ENCODE measurements at places on chromosomes 16 and 17.
A peak's percentile ranks its signal among the peaks of the same experiment; 100 is the strongest.

- DNase-seq = no peak
Observed at GRCh38 chr16:79124016-79124756, 476.4 kb downstream of the MAF start.

DNA sequence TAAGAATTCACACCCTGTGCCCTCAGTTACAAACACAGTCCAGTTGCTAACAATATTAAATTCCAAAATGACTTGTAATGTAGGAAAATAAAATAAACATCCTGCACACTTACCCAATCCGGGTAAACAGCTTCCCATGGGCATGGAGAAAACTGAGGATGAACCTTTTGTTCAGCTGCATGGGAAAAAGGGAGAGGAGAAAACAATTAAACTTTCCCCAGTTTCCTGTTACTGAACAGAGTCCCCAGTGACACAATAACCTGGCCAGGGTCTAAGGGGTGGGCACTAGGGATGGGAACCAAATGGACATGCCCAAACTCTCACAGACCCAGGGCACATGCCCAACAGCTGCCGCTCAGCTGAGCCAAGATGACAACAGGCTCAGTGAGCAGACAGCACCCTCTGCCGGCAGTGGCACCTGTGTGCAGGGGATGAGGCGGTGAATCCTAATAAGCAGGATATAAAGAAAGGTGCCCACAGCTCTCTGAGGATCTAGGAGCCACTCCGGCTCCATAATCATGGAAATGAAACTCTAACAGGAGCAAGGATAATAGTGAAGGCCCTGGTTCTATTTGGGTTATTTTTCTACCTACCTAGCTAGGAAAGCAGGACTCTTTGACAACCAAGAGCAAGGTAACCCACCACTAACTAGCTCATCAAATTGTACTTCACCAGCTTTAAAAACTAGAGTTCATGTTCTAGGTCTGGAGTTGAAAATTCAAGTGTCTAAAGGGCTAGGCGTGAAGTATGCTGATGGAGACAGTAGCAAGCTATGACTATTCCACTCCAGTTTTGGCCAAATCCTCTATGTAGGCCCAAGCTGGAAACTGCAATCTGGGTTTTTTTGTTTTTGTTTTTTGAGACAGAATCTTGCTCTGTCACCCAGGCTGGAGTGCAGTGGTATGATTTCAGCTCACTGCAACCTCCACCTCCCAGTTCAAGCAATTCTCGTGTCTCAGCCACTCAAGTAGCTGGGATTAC lies 58.8 kb downstream of the SMG6 start:
- DNase-seq = peak; percentile 58

DNA sequence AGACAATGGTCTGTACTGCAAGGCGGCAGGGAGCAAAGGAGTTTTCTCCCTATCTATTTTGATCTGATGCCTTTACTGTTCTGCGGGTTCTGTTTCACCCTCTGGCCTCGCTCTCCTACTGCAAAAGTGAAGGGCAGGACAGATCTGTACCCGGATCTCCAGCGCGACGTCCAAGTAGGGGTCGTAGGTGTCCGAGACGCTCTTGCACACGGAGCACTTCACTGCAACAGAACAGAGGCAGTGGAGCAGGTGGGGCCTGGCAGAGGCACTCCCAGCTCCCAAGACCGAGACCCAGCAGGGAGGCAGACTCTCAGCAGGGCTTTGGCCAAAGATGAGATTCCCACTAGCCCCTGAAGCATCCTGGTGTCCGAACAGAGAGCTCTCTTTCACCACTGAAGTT lies 19.8 kb downstream of the USP36 start:
- DNase-seq = no peak

GRCh38 chr17:38466346-38467315 lies 38.4 kb downstream of the ARHGAP23 start:
- DNase-seq = no peak

DNA sequence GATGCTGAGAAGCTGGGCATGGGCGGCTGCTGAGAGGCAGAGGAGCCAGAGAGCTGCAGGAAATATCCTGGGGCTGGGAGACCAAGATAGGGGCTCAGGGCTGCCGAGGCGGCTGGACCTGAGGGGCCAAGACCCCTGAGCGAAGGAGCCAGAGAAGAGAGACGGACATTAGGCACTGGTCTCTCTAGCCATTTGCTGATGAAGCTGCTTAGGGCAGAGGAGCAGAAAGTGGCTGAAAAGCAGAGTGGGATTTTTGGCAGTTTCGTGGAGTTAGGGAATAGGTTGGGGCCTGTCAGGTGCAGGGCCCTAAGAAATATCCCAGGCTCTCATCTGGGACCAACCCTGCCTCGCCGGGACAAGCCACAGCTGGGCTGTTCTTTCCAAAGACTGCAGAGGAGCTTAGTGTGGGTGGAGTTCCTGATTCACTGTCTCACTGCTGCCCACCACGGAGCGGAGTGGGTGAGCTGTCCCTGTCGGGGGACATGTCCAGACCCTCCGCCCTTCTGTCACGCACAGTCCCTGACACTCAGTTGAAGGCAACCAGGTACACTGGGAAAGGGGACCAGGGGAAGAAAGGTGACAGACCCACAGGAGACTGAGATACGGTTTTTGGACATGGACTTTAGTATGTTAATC lies 11.3 kb upstream of the DNASE1 start:
- no peak for DNase-seq

GRCh38 chr16:29820730-29821642 lies 724 bp downstream of the MVP start:
- no peak for DNase-seq

DNA sequence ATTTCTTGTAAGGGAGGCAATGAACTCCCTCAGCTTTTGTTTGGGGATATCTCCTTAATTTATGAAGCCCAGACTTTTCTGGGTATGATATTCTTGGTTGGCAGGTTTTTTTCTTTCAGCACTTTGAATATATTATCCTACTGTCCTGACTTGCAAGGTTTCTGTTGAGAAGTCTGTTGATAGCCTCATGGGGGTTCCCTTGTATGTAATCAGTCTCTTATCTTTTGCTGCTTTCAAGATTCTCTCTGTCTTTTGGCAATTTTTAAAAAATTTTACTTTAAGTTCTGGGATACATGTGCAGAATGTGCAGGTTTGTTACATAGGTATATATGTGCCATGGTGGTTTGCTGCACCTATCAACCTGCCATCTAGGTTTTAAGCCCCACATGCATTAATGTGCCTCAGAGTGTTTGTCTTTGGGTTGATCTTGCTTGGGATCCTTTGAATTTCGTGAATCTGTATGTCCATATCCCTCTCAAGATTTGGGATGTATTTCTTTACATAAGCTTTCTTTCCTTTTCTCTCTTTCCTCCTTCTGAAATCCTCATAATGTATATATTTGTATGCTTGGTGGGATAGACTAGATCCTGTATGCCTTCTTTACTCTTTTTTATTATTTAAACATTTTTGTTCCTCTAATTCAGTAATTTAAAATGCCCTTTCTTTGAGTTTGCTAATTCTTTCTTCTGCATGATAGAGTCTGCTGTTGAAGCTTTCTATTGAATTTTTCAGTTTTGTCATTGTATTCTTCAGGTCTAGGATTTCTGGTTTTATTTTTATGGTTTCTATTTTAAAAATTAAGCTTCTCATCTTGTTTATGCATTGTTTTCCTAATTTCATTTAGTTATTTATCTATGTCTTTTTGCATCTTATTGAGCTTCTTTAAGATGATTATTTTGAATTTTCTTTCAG lies 5.2 kb upstream of the KRT25 start:
- no peak for DNase-seq

- DNase-seq = peak; percentile 45
Observed at GRCh38 chr17:78970834-78971755, 8.6 kb downstream of the LGALS3BP start.

DNA sequence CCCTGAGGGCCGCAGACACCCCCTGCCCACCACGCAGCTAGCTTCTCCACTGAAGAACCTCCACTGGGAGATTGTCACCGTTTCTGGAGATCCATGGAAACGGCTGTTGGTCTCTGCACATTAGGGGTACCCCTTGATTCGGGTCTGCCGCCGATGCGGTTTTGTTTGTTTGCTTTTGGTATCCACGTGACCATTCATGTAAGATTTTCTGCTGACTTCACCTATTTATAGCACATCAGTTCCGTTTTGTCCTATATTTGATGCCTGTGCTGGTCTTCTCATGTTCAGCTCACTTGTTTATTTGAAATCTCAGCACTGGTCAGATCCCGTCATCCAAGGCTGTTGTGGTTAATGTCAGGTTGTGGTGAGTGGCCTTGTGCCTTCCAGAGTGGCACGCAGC lies 21.1 kb downstream of the CRAMP1 start:
- no peak for DNase-seq

DNA sequence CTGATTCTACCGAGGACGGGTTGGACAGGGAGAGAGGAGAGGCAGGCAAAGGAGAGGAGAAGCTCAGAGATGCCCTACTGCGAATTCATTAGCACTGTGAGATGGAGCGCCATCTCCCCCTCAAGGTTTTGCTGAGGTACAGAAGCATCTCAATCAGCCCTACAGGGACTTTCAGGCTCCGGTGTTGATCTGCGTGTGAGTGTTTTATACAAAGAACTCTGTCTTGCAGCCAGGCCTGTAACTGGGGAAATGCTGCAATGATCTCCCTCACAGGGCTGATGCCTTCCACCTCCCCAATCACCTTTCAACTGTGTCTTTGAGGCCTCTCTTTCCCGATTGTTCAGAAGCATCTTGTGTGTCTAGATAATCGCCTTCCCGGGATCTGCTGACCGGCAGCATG lies 74.8 kb downstream of the IRX6 start:
- DNase-seq = no peak

DNA sequence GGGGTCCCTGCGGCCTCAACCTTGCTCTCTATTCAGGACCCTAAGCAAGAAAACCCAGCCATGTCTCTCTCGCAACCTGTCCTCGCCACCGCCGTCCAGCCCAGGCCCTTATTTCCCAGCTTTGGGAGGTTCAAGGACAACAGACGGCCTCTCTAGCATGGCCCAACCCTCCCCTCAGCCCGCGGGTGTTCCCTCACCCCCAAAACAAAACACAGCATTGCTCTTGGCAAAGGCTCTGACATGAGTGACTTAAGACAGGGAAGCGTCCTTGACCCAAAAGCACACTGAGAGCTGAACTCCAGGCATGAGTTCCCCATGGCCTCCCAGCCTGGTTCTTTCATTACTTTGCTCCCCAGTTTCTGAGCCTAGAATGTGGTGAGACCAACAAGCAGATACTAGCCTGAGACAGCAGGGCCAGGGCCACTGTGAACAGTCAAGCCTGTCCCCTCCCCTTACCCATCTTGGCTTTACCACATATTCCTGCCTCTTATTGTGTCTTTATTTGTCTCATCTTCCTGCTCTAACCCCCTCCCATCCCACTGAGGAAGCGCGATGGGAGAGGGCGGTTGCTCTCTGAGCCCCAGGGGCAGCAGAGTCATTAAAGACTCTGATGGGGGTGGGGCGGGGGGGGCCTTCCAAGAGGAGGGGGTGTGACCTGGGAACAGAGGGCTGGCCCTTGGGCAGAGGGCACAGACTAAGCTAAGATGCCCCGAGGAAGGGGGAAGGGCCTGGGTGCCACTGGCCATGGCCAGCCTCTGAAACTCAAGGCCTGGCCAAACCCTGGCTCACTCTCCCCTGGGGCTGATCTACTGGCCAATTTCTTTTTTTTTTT lies 11.8 kb downstream of the SREBF1 start:
- no peak for DNase-seq

- DNase-seq = no peak
Observed at GRCh38 chr17:28747801-28748750, 4.3 kb downstream of the TRAF4 start.

DNA sequence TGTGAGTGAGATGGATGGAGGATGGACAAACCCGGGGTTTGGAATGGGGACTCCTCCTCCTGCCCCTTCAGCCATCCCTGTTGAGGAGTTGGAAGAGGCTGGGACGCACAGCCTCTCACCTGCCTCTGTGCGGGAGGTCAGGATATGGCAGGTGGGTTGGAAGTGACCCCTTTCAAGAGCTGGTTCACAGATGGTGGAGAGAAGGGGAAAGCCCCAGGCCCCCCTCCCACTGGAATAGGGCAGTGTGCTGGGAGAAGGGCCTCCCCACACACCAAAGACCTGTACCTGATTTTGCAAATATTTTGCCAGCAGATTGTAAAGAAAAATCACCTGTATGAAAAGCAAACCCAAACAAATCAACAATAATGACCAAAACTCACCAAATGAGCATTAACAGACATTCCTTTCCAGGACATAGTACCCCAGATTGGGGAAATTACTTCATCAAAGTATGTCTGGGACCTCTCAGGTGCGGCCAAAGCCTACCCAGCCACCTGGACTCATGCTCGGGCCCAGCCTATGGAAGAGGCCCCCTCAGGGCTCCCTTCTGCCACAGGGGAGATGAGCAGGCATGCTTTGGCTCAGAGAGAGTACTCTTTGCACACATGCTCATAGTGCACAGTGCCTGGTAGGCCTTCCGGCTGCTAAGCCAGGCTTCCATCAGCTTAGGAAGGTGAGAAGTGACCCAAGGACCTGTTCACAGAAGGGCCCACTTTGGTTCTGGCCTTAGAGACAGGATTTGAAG lies 7.8 kb downstream of the SLC47A2 start:
- DNase-seq = no peak

DNA sequence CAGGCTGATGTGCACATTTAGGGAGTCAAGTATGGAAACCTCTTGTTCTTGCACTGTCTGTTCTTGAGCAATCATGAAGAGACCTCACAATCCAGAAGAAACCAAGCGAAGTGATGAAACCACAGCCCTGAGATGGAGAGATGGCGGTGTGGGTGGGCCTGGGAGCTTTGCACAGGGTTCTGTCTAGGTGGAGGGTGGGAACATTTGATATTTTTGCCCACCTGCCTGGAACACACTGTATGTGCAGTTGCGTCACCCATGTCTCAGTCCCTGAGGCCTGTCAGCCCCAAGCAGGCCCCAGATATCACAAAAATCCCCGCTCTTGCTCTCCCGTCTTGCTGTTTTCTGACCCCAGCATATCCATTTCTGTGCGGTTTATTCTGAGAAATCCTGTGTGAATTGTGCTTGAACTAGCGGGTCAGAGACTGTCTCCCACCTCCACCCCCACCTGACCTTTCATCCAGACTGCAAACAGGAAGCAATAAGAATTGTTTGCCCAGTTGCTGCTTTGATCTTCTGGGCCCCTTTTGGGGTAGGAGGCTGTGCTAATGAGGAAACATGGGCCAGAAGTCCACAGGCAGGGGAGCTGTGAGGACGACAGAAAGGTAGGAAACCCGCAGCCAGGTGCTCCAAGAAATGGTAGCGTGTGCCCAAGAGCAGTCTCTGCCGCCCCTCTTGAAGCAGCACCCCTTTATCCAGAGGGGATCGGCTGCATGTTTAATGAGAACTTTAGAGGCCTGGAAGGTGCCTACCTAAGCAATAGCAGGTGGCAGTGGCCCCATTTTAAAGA lies 183.8 kb downstream of the CCDC182 start:
- DNase-seq = no peak

- no peak for DNase-seq
Observed at GRCh38 chr17:81337476-81337879, 42.4 kb upstream of the SLC38A10 start.
